ENCODE measurements at places on chromosomes 3 and 15. TPM values are rescaled to one million over a fixed set of nuclear protein-coding genes. Genes with fewer than 3 reads are reported as not detected.

DNA sequence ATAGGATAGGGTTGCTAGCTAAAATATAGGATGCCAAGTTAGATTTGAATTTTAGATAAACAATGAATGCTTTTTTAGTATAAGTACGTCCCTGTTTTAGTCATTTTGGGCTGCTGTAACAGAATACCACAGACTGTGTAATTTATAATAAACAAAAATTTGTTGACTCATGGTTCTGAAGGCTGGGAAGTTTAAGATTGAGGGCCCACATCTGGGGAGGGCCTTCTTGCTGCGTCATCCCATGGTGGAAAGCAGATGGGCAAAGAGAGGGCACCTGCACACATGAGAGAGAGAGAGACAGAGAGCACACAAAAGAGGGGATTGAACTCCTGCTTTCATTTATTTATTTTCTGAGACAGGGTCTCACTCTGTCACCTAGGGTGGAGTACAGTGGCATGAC is 246.5 kb downstream of the EPHB1 start:
- H3K27ac ChIP-seq, result no peak overlapping the region
- H3K27me3 ChIP-seq, result no peaks in the 10 kb centered on the region
- no peak for DNase-seq
- H3K4me3 ChIP-seq, result no peak overlapping the region
- H3K36me3 ChIP-seq, result peaks cover 6% of the 10 kb centered on the region

- H3K4me3 ChIP-seq, result no peak overlapping the region
- no peak overlapping the region for H3K27ac ChIP-seq
- no peaks in the 10 kb centered on the region for H3K36me3 ChIP-seq
- no peaks in the 10 kb centered on the region for H3K4me1 ChIP-seq
Observed at GRCh38 chr15:83510001-83510400, 62.9 kb downstream of the SH3GL3 start.

GRCh38 chr15:20280933-20281463 is 260.6 kb downstream of the GOLGA6L6 start:
- no peak overlapping the region for H3K4me3 ChIP-seq
- no peaks in the 10 kb centered on the region for H3K4me1 ChIP-seq
- no peaks in the 10 kb centered on the region for H3K36me3 ChIP-seq
- H3K27ac ChIP-seq, result no peak overlapping the region
- no peak for DNase-seq

GRCh38 chr3:121707531-121708273 is 41.8 kb downstream of the GOLGB1 start:
- H3K27me3 ChIP-seq, result no peaks in the 10 kb centered on the region
- no peak overlapping the region for H3K4me3 ChIP-seq
- peaks cover 87% of the 10 kb centered on the region for H3K36me3 ChIP-seq
- peaks cover 11% of the 10 kb centered on the region for H3K4me1 ChIP-seq

GRCh38 chr3:101148001-101148400 is 154.8 kb upstream of the ABI3BP start:
- no peak for DNase-seq
- peaks cover 9% of the 10 kb centered on the region for H3K4me1 ChIP-seq
- peaks cover 4% of the 10 kb centered on the region for H3K36me3 ChIP-seq

DNA sequence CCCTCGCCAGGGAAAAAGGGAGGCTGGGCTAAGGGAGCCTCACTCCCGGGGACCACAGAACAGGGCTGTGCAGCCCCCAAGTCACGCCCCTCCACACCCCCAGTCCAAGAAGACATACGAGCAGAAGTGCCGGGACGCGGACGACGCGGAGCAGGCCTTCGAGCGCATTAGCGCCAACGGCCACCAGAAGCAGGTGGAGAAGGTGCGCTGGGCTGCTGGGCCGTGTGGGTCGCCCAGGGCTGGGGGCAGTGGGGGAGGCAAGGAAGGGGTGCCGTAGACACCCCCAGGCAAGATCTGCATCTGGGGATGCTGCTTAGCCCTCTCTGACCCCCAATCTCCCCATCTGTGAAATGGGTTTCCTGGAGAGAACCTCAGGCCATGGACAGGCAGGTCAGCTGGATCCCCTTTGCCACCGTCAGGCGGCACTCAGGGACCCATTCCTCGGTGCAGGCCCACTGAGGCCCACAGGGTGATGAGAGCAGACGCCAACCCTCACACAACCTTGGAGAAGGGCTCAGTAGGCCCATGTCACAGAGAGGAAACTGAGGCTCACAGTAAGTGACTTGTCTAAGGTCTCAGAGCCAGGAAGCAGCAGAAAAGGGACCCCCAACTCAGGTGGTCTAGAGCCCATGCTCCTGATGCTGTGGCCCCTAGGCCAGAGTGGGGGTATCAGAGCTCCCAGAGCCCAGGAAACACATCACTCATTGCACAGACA is 33.7 kb downstream of the PSTPIP1 start:
- H3K36me3 ChIP-seq, result no peaks in the 10 kb centered on the region
- H3K27me3 ChIP-seq, result no peaks in the 10 kb centered on the region
- no peak overlapping the region for H3K4me3 ChIP-seq

DNA sequence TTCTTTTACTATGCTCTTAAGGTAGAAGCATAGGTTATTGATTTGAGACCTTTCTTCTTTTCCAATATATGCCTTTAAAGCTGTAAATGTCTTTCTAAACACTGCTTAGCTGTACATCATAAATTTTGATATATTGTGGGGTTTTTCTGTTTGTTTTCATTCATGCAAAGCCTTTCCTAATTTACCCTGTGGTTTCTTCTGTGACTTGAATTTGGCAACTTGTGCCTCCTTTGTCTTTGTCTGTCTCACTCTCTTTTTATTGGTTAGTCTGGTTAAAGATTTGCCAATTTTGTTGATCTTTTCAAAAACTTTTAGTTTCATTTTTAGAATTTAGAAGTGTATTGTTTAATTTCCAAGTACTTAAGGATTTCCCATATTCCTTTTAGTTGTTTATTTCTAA is 343.1 kb downstream of the OXSM start:
- H3K4me1 ChIP-seq, result peaks cover 27% of the 10 kb centered on the region
- no peak overlapping the region for H3K4me3 ChIP-seq
- H3K27me3 ChIP-seq, result no peaks in the 10 kb centered on the region
- no peak overlapping the region for H3K27ac ChIP-seq

- no peaks in the 10 kb centered on the region for H3K36me3 ChIP-seq
- no peak for DNase-seq
- H3K4me1 ChIP-seq, result no peaks in the 10 kb centered on the region
- H3K4me3 ChIP-seq, result no peak overlapping the region
- H3K27ac ChIP-seq, result no peak overlapping the region
- H3K27me3 ChIP-seq, result no peaks in the 10 kb centered on the region
Observed at GRCh38 chr15:31273258-31273941, 53.2 kb upstream of the KLF13 start.

APBA2 gene
- total RNA-seq, result not detected

ACY1 gene
- 164 TPM for total RNA-seq

All from MCF 10A (cell line).